ENCODE measurements at places on chromosomes 11 and 22. TPM values are rescaled to one million over a fixed set of nuclear protein-coding genes. Genes with fewer than 3 reads are reported as not detected.

Gene CCDC134
- total RNA-seq, result 11.0 TPM

Gene SCO2
- 1.3 TPM for total RNA-seq

Gene IFITM1
- 1.3 TPM for total RNA-seq

Gene IGSF9B
- total RNA-seq, result 13.8 TPM

Gene SCN3B
- 95.2 TPM for total RNA-seq

Gene STARD10
- total RNA-seq, result 28.2 TPM

Gene UBQLNL
- total RNA-seq, result 1.9 TPM

Gene MS4A12
- not detected for total RNA-seq

Gene PATE4
- total RNA-seq, result not detected

Gene ADAMTS15
- total RNA-seq, result 1.6 TPM

Gene TPBGL
- total RNA-seq, result not detected

Gene LRRC32
- 1.3 TPM for total RNA-seq

Gene ZNF214
- 17.8 TPM for total RNA-seq

Gene NCAM1
- total RNA-seq, result 895 TPM

Gene ANO1
- total RNA-seq, result not detected

Gene GDPD4
- total RNA-seq, result not detected

Gene SLC5A1
- not detected for total RNA-seq

Gene PANX3
- total RNA-seq, result not detected

Gene MYO7A
- 1.6 TPM for total RNA-seq

Gene EED
- total RNA-seq, result 51.6 TPM

Gene FAM83F
- 0.63 TPM for total RNA-seq

Gene CRYBB3
- not detected for total RNA-seq

All from parietal lobe (tissue), 2 donors.